Sigmoid colon (tissue), 7 donors: ENCODE measurements at places on chromosomes 7 and 10.

DNA sequence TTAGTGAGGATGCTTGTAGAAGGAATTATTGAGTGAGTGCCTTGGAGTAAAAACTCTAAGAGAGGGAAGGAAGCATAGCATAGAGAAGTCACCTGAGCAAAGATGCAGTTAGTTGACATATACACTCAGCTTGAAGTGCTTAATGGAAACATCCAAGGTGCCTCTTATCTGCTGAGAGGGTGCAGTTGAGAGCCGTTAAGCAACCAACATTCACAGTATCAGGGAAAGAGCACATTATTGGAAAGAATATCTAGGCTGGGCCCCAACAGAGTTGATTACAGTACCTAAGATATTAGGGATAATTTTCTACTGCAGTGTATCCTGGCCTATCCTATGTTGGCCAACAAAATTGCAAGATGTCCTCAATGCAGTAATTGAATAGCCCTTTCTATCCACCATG is 302.0 kb downstream of the ETV1 start:
- DNase-seq = no peak

DNA sequence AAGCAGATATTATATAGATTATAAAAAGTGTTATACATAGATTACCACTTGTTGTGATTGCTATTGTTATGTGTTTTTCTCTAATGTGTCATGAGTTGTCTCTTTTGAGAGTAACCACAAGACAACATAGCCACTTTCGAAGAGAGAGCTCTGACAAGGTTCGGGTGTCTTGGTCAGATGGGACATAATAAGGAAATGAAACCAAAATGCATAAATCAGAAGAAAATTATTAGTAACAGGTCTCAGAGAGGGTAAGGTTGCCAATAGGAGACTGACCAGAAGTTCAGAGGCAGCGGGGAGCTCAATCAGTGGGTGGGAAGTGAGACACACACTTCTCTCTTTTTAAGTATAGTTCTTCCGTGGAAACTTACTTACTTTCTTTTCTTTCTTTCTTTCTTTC is 639.2 kb upstream of the POT1 start:
- no peak for DNase-seq

- DNase-seq = no peak
Observed at GRCh38 chr7:33771422-33771821, 133.9 kb upstream of the BMPER start.

GRCh38 chr7:114761973-114762372 is 159.9 kb upstream of the MDFIC start:
- no peak for DNase-seq

GRCh38 chr10:129272176-129272575 is 194.9 kb upstream of the MGMT start:
- no peak for DNase-seq

- DNase-seq = no peak
Observed at GRCh38 chr10:38146579-38147333, 52.6 kb downstream of the ZNF37A start.
